ENCODE measurements at places on chromosomes 7 and 10.

DNA sequence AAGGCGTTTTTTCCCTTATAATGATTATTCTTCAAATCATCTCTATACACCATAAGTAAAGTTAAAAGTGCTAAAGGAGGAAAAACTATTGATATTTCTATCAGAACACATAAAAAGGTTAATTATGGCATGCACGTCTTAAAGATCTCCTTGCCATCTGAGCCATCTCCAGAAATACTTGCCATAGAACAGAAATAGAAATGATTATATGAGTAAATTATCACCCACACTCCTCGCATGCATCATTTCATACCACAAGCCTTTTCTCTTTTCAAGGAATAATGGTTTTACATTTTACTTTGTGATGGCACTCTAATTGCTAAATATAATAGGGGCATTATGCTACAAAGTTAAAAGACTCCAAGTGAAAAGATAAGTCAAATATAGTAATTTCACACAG, 55.7 kb upstream of the GLCCI1 start:
- DNase-seq, result no peak

- no peak for DNase-seq
Observed at GRCh38 chr10:100129424-100129823, 47.8 kb upstream of the CPN1 start.

DNA sequence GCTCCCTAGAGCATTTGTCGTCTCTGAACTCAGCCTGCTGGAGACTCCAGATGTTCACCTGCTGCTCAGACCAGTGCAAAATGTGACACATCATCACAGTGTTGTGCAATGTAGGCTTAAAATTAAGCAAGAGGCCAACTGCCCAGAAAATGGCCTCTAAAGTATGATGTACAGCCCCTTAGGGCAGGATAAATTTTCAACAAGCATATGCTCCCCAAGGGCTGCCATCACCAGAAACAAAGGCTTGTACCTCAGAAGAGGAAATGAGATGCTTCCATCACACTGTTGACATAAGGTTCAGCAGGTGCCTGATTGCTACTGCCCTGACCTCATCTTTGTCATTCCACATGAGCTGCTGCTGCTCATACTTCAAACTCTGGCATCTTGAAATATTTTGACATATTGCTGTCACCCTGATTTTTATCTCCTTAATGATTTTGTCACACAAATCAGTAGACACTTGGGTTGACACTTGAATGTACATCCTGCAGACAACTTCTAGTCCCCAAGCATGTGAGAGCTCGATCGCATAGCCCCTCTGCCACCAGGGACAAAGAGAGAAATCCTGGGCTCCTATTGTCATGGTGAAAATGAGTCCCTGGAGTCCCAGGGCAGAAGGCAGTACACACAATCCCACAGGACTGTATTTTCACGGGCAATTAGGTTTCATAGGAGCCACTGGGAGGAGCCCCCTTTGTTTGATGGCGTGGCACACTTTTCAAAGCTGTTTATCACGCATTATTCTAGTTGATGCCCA, 219.7 kb upstream of the STK17A start:
- DNase-seq, result no peak

GRCh38 chr10:44898665-44899064, 12.5 kb upstream of the TMEM72 start:
- DNase-seq, result no peak

GRCh38 chr10:93746844-93747284, 10.9 kb upstream of the LGI1 start:
- no peak for DNase-seq

GRCh38 chr10:49614242-49615198, 683 bp downstream of the CHAT start:
- DNase-seq, result no peak

DNA sequence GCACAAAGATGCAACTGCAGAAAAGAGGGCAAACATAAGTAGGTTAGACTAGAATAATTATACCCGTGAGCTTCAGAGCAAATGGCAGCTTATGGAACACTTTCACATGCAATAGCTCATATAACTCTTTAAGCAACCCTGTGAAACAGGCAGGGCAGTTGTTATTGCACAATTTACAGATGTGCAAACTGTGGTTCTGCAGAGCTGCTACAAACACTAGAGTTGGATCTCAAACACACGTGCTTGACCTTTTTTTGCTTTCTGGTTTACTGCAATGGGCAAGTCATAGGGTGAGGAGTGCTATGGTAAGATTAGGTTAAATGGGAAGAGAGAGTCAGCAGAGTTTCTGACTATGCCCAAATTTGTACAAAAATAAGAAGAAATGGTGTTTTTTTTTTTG, 610.8 kb downstream of the GATA3 start:
- DNase-seq, result no peak
